Gastrocnemius medialis (tissue), 4 donors: ENCODE measurements at places on chromosomes 12 and 14.
A peak's percentile ranks its signal among the peaks of the same experiment; 100 is the strongest.

GRCh38 chr12:103680591-103681141, 93.6 kb downstream of the STAB2 start:
- no peak overlapping the region for H3K27ac ChIP-seq
- no peak overlapping the region for H3K4me3 ChIP-seq
- no peaks in the 10 kb centered on the region for H3K36me3 ChIP-seq
- no peaks in the 10 kb centered on the region for H3K27me3 ChIP-seq
- DNase-seq = no peak

GRCh38 chr14:61934385-61934784, 172.2 kb downstream of the SNAPC1 start:
- no peak overlapping the region for H3K4me3 ChIP-seq
- no peak for DNase-seq
- H3K36me3 ChIP-seq = no peaks in the 10 kb centered on the region
- H3K27ac ChIP-seq = no peak overlapping the region
- H3K4me1 ChIP-seq = no peaks in the 10 kb centered on the region

GRCh38 chr12:104387190-104387589, 69.6 kb upstream of the CHST11 start:
- no peak for DNase-seq
- no peak overlapping the region for H3K27ac ChIP-seq
- no peaks in the 10 kb centered on the region for H3K27me3 ChIP-seq
- H3K36me3 ChIP-seq = no peaks in the 10 kb centered on the region
- H3K4me3 ChIP-seq = no peak overlapping the region
- H3K4me1 ChIP-seq = no peaks in the 10 kb centered on the region

DNA sequence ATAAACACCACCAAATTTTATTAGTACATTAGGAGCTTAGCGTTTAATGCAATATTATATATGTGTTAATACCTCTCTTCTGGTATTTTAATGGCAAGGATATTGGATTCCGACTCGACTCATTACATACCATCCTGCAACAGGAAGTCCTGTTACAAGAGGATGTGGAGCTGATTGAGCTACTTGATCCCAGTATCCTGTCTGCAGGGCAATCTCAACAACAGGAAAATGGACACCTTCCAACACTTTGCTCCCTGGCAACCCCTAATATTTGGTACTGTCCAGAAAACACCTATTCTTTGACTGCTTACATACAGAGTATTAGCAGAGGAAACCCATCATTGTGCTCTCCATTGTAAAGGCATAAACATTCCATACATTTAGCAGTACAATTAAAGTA, 45.2 kb downstream of the VEZT start:
- H3K4me1 ChIP-seq = peaks cover 12% of the 10 kb centered on the region
- H3K27ac ChIP-seq = no peak overlapping the region
- H3K36me3 ChIP-seq = peaks cover 29% of the 10 kb centered on the region
- H3K27me3 ChIP-seq = no peaks in the 10 kb centered on the region

DNA sequence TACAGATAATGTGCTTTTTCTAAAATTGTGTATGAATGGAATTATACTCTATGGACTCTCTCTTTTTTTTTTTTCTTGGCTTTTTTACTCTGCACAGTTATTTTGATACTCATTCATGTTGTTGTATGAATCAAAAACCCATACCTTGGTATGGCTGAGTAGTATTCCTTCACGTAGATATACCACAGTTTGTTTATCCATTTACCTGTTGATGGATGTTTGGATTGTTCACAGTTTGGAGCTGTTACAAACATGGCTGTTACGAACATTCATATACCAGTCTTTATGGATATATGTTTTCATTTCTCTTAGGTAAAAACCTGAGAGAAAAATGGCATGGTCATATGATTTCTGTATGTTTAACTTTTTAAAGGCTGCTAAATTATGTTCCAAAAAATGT, 43.2 kb downstream of the TMTC3 start:
- no peak overlapping the region for H3K27ac ChIP-seq
- H3K4me1 ChIP-seq = no peaks in the 10 kb centered on the region

DNA sequence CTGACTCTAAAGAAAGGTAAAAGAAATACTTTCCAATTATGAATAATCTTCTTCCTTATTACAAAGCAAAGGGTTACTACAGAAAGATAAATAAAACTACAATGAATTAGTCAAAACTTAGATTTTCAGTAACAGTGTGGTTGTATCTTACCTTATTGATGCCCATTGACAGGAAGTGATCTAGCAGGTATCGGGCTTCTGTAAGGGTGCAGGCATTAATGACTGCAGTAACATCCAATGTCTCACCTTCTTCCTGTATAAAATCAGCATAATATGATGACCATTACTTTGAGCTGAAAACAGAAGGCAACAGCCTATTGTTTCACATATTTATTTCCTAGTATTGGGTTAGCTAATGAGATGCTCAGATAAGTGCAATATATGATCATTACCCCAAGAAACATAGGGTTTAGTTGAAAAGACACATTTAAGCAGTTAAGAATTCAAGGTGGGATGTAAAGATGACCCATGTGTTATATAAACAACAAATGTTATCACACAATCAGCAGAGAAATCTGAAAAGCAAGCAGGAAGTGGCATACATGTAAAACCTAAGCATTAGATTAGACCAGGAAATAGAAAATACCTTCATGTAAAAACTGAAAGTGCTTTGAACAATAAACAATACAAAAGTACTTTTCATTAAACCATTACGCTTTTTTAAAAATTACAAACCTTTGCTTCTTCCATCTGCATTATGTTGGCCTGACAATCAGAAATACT, 111.2 kb downstream of the KIF21A start:
- no peak for DNase-seq
- H3K4me3 ChIP-seq = no peak overlapping the region
- no peaks in the 10 kb centered on the region for H3K4me1 ChIP-seq
- H3K27ac ChIP-seq = no peak overlapping the region
- peaks cover 37% of the 10 kb centered on the region for H3K36me3 ChIP-seq

- H3K4me1 ChIP-seq = no peaks in the 10 kb centered on the region
- no peak overlapping the region for H3K27ac ChIP-seq
- H3K36me3 ChIP-seq = no peaks in the 10 kb centered on the region
- no peaks in the 10 kb centered on the region for H3K27me3 ChIP-seq
- no peak overlapping the region for H3K4me3 ChIP-seq
- no peak for DNase-seq
Observed at GRCh38 chr14:62189698-62190097, 427.5 kb downstream of the SNAPC1 start.

- no peak overlapping the region for H3K4me3 ChIP-seq
- H3K27me3 ChIP-seq = no peaks in the 10 kb centered on the region
- no peak overlapping the region for H3K27ac ChIP-seq
- no peaks in the 10 kb centered on the region for H3K36me3 ChIP-seq
Observed at GRCh38 chr14:82419933-82420332, 886.3 kb upstream of the SEL1L start.

GRCh38 chr14:79437951-79438350, 773.4 kb downstream of the DIO2 start:
- H3K36me3 ChIP-seq = no peaks in the 10 kb centered on the region
- H3K4me1 ChIP-seq = peaks cover 6% of the 10 kb centered on the region
- DNase-seq = no peak
- H3K27me3 ChIP-seq = no peaks in the 10 kb centered on the region
- no peak overlapping the region for H3K27ac ChIP-seq

DNA sequence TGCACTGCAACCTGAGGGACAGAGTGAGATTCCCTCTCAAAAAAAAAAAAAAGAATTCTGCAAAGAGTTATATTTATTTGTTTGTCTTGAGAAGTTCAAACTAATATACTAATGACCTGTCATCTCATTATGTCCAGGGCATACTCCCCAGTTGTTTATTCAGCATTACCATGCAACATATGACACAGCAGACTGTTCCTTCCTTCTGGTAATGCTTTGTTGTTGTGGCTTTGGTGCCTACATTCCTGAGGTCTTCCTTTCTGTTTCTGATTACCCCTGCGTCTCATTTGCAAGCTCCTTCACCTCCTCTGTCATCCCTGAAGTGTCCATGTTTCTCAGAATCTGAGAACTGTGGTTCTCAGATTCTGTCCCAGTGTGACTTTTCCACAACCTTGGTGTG, 55.3 kb downstream of the DERA start:
- no peak overlapping the region for H3K27ac ChIP-seq
- no peak overlapping the region for H3K4me3 ChIP-seq
- H3K36me3 ChIP-seq = peaks cover 27% of the 10 kb centered on the region

DNA sequence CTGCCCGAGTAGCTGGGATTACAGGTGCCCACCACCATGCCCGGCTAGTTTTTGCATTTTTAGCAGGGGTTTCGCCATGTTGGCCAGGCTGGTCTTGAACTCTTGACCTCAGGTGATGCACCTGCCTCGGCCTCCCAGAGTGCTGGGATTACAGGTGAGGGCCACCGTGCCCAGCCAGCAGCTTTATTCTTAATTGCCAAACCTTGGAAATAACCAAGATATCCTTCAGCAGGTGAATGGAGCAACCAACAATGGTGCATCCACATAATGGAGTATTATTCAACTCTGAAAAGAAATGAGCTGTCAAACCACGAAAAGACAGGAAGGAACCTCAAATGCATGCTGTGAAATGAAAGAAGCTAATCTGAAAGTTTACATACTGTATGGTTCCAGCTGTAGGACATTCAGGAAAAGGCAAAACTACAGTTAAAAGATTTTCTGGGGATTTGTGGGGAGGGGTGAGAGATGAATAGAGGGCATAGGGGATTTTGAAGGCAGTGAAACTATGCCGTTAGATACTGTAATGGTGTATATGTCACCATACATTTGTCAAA, 118.8 kb upstream of the CCND2 start:
- H3K36me3 ChIP-seq = no peaks in the 10 kb centered on the region
- no peak overlapping the region for H3K27ac ChIP-seq
- no peaks in the 10 kb centered on the region for H3K4me1 ChIP-seq
- H3K27me3 ChIP-seq = no peaks in the 10 kb centered on the region
- no peak for DNase-seq
- H3K4me3 ChIP-seq = no peak overlapping the region

- H3K4me1 ChIP-seq = peaks cover 44% of the 10 kb centered on the region
- no peaks in the 10 kb centered on the region for H3K27me3 ChIP-seq
- no peak for DNase-seq
- H3K27ac ChIP-seq = no peak overlapping the region
- no peak overlapping the region for H3K4me3 ChIP-seq
Observed at GRCh38 chr12:29706311-29706710, 77.4 kb downstream of the TMTC1 start.

DNA sequence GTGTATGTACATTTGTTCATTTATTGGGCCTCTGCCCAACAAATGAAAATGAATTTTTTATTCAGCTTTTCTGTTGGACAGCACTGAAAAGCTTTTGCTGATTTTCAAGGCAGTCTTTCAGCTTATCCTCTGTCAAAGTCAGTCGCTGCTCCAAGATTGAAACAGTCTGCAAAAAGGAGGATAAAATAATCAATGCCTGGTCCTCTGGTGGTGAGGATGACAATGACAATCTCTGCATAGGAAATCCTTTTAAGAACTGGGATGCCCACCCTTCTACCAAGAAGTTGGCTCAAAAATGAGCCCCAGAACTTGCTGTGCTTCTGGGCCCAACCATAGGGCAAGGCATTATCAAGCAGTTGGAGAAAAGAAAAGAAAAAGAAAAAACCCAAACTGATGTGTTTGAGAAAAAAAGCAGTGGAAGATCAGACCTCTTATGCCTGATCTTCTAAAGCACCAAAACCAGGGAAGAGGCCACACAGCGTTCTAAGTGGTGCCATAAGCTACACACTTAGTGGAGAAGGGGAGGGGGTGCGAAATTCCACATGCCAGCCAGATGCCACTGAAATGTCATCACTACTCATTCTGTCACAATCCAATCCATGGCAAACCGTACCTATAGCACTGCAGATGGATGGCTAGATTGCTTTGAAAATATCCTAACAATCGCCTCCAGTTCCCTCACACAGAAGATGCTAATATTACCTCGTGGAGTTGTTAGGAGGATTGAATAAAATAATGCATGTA, 69.0 kb upstream of the DUSP6 start:
- H3K27me3 ChIP-seq = no peaks in the 10 kb centered on the region
- H3K4me1 ChIP-seq = no peaks in the 10 kb centered on the region
- H3K4me3 ChIP-seq = no peak overlapping the region
- DNase-seq = no peak
- peaks cover 6% of the 10 kb centered on the region for H3K36me3 ChIP-seq

- no peaks in the 10 kb centered on the region for H3K27me3 ChIP-seq
- no peak overlapping the region for H3K4me3 ChIP-seq
- no peaks in the 10 kb centered on the region for H3K36me3 ChIP-seq
- peak overlapping the region; percentile 92 for H3K27ac ChIP-seq
- DNase-seq = no peak
Observed at GRCh38 chr12:110108309-110109036, 15.7 kb upstream of the IFT81 start.

- H3K27ac ChIP-seq = no peak overlapping the region
- H3K27me3 ChIP-seq = no peaks in the 10 kb centered on the region
- no peak for DNase-seq
- H3K4me1 ChIP-seq = no peaks in the 10 kb centered on the region
Observed at GRCh38 chr12:75727577-75727976, 216.2 kb upstream of the KRR1 start.

- no peaks in the 10 kb centered on the region for H3K27me3 ChIP-seq
- H3K27ac ChIP-seq = no peak overlapping the region
- DNase-seq = no peak
- no peak overlapping the region for H3K4me3 ChIP-seq
Observed at GRCh38 chr14:22122829-22123560, 449.4 kb upstream of the OR4E1 start.

GRCh38 chr12:52213564-52214420, 19.3 kb upstream of the KRT7 start:
- H3K27me3 ChIP-seq = no peaks in the 10 kb centered on the region
- no peak overlapping the region for H3K27ac ChIP-seq
- peak; percentile 75 for DNase-seq
- no peaks in the 10 kb centered on the region for H3K36me3 ChIP-seq
- H3K4me3 ChIP-seq = no peak overlapping the region

DNA sequence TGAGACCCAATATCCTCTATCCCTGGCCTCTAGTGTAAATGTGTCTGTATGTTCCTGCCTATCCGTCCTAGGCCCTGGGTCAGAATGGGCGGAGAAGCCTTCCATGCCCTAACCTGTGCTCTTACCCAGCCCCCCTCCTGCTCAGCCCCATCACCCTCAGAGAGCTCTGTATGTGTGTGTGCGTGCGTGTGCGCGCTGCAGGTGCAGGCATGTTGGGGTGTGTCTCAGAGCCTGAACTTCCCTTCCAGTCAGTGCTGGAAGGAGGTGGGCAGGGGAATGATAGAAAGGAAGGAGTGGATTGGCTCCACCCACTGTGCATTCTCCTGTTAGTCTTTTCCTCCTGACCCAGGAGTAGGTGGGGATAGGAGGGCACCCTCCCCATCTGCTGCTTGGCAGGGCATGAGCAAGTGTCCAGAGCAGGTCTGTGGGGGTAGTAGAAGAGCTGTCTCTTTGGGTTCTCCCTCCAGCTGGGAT, 7.2 kb downstream of the NAB2 start:
- H3K4me3 ChIP-seq = no peak overlapping the region
- no peaks in the 10 kb centered on the region for H3K27me3 ChIP-seq
- peaks cover 13% of the 10 kb centered on the region for H3K4me1 ChIP-seq
- DNase-seq = no peak
- H3K27ac ChIP-seq = no peak overlapping the region

DNA sequence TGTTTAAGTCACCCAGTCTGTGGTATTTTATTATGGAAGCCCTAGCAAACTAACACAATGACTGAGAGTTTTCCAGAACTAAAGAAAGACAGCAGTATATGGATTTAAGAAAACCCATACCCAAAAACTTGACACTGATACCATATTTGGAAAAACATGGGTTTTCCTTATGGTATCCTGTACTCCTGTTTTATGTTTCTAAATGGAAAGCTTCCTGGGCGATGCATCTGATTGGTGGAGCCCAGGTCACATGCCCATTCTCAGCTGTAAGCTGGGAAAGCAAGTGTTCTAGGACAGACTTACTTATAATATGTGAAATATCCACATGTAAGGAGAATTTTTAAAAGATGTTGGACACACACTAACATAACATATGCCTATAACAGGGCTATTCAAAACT, 4.5 kb upstream of the RNASE4 start:
- no peak overlapping the region for H3K4me3 ChIP-seq
- peaks cover 11% of the 10 kb centered on the region for H3K4me1 ChIP-seq
- DNase-seq = no peak
- H3K36me3 ChIP-seq = no peaks in the 10 kb centered on the region
- H3K27me3 ChIP-seq = no peaks in the 10 kb centered on the region
